Kidney (tissue), 22 donors: ENCODE measurements at places on chromosomes 5 and 9.

DNA sequence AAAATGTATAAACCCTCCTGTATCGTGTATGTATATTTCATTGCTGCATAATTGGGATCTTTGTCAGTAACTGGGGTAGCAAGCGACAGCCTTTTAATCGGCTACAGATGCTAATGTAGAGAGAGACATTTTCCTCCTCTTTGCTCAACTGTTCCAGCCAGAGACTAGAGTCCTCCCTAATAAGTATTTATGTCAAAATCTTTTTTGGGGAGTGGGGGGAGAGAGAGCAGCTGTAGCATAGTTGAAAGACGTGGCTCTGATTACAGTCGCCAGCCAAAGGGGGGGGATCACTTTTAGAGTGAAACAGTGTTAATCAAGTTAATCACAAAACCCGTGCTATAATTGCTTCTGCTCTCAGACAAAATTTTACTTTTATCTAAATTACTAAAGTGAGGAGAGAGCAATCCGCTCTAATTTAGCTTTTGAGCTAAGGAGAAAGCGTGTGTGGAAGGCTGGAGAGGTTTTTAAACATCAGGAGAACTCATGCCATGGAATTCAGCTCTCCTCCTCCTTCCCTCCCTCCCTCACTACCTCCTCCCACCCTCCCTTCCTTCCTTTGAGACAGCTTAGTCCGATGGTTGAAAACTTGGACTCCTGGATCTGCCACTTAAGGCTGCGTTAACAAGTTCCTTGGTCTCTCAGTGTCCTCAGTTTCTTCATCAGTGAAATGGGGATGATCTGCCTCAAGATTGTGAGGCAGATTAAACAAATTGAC, 87.3 kb upstream of the ZNF618 start:
- no peak for DNase-seq

DNA sequence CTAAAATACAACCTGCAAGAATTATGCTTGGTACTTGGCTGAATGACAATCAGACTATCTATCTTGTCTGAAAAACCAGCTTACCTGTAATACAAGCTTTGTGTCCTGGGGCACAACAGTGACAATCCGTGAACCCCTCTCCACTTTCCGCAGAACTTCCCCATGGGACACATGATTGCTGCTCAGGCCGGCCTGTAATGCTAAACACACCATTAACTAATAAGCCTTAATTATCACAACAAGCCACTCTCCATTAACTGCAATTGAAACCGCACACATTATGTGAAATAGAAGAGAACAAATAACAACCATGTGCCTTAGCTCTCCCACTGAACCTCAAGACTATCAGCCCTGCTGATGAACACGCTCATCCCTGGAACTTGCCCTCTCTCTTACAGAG, 33.7 kb downstream of the ELP1 start:
- no peak for DNase-seq

DNA sequence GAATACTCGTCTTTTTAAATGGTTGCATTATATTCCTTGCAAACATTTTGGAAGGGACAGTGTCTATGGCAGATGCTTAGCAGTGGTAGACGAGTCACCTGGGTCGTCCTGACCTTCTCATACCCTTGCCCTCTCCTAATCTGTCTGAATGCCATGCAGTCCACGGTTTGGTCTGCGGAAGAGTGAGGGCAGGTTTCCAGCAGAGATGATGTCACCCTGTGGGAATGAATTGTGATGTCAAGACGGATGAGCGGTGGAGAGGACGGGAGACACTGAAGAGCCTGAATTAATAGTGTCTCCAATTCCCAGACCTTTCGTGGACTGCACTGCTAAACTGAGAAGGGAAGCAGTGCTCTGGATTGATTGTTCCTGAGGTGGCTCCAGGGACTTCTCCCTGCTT, 329.0 kb upstream of the PANK3 start:
- DNase-seq: no peak

DNA sequence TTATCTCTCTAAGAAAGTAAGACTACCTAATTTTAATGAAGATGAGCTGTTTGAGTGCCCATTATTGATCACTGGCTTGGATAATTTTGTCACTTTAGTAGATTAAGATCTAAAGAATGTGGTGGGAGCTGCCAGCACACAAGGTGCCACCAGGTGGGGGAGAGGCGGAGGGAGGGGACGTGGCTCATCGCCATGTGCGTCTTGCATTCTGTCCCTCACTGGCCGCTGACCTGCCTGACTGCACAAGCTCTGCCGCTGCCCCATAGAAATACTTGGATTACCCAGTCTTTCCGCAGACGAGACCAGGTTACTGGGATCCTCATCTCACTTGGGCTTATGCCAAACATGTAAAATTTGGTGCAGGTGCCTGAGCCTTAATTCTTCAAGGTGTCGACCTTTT, 37.6 kb downstream of the RHOBTB3 start:
- no peak for DNase-seq

- no peak for DNase-seq
Measured at GRCh38 chr5:33690374-33691135, 201.2 kb downstream of the ADAMTS12 start.

DNA sequence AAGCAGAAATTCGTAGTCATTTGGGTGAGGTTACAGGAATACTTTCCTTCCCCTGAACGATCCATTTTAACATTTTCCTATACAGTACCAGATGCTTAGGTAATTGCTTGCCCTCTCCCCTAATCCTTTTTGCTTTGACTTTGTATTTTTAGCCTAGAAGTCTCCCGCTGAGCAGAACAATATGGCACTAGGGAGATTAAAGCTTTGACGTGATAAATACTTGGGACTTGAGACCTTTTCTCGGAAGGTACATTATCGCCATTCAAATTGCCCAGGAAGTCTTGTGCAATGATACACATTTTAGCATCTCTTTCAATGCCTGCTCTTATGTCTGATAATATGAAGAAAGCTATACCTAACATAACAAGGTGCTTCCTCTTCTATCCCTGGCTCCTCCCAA, 22.9 kb upstream of the SPATA31C2 start:
- DNase-seq: no peak

DNA sequence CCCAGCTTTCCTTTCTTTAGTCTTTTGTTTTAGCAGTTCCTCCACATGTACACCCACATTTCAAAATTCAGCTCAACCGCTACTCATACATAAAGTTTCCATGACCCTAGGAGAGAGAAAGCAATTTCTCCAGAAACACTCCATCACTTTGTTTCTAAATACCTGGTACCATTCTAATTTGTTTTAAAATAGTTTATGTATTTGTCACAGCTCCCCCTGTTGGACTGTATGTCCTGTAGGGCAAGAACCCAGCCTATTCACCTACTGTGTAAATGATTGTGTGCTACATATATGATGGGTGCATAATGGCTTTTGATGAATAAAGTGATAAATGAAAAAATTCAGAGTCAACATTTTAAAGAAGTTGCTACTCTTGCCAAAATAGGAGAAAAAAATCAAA, 139.1 kb downstream of the COX7C start:
- no peak for DNase-seq
